ENCODE measurements at places on chromosomes 6 and 20.

GRCh38 chr6:153208706-153209105 lies 77.6 kb upstream of the RGS17 start:
- DNase-seq: no peak

DNA sequence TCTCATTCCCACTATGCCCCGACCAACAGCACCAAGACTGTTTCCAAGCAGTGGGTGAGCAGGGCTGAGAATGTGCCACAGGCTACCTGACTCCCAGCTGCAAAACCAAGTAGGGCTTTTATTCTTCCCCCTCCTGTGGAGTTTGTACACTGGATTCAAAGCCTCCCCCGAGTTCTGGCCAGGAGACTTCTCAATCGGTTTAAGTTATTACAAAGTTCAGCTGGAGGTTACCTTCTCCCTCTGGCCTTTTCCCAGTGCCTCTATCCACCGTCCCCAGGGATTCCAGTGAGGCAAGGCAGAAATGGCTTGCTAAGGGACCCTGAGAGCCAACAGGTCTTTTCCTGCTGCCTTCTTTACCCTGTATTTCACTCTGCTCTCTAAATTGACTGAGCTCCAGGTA lies 217.0 kb downstream of the ADGRG6 start:
- no peak for DNase-seq

GRCh38 chr20:50712771-50713656 lies 18.4 kb upstream of the PARD6B start:
- DNase-seq: no peak

GRCh38 chr20:43766385-43766784 lies 39.6 kb upstream of the GTSF1L start:
- DNase-seq: no peak

GRCh38 chr6:140816681-140817080 lies 1316.0 kb upstream of the GJE1 start:
- DNase-seq: no peak

- DNase-seq: no peak
These were observed 607.6 kb upstream of the MAN1A1 start for GRCh38 chr6:119957195-119957594.

- no peak for DNase-seq
These were observed 128.5 kb upstream of the DST start for GRCh38 chr6:56771189-56771588.

DNA sequence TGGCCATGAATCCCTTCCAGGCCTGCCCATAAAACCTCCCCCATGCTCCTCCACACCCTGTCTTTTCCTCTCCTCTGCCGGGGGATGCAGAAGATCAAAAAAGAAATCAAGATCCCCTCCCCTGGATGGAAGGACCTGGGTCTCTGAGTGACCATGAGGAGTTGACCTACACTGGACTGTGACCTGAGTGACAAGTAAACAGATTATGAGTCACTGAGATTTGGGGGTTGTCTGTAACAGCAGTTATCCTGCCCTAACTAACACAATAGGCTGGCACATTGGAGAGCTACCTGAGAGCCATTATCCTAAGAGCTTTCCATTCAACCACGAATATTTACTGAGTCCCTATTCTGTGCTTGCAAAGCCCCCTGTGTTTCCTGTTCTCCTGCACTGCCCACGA lies 28.4 kb upstream of the SIRPA start:
- DNase-seq: no peak

DNA sequence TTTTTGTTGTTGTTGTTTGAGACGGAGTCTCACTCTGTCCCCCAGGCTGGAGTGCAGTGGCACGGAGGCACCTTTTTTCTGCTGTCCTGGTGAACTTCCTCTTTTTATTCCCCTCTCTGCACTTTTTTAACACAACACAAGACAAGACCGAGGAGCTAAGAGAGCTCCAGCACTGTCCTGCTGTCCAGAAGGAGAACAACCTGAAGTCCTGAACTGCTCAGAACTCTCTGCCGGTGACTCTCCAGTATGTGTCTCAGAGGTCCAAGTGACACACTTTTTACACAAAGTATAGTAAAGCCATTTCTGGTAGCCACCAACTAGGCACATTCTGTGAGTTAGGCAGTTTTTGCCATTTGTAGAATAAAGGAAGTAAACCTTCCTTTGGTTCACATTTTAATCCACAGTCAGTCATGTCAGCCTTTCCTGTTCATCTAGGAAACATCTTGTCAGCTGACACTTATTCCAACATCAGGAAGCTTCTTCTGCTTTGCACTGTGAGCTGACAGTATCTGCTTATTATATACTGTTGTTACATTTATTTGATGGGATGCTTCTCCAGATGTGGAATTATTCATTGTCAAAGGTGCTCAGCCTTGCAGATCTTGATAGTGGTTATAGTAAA lies 28.1 kb upstream of the TXNDC5 start:
- no peak for DNase-seq

DNA sequence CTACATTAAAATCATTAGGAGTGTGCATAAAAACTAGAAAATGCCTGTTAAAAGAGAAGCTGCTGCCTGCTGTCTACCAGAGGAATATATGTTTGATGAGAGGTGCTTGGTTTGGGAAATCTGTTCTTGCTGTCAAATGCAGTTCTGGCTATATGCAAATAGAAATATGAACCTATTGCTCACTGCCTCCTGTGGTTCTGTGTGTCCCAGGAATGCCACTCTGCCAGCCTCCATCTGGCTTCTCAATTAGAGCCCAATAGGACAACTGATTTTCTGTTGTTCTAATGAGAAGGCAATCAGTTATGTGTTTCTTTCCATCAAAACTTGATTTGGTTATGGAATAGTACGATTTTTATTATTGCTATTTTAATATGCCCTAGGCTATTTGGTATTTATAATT lies 759.7 kb downstream of the HDGFL1 start:
- peak; percentile 20 for DNase-seq

Data from NCI-H526 (cell line).